ENCODE measurements at places on chromosomes 3 and 15.

- DNase-seq, result no peak
Measured at GRCh38 chr15:91499774-91500383, 353.6 kb upstream of the SLCO3A1 start.

GRCh38 chr3:153192327-153192726 lies 30.3 kb downstream of the RAP2B start:
- no peak for DNase-seq

DNA sequence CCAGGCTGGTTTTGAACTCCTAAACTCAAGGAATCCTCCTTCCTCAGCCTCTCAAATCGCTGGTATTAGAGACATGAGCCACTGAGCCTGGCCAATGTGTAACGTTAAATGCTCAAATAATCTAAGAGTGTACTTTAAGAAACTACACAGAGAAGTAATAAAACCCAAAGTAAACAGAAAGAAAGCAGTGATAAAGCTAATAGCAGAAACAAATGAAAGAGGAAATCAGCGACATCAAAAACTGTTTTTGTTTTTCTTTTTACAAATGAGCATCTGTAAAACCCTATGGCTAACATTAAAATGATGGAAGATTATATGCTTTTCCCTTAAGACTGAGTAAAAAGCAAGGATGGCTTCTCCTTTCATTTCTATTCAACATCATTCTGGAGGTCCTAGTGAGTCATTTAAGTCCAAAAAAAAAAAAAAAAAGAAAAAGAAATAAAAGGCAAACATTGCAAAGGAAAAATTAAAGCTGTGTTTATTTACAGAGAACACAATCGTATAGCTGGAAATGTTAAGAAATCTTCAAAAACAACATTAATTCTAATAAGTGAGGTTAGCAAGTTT lies 36.8 kb upstream of the FNDC3B start:
- DNase-seq, result no peak

DNA sequence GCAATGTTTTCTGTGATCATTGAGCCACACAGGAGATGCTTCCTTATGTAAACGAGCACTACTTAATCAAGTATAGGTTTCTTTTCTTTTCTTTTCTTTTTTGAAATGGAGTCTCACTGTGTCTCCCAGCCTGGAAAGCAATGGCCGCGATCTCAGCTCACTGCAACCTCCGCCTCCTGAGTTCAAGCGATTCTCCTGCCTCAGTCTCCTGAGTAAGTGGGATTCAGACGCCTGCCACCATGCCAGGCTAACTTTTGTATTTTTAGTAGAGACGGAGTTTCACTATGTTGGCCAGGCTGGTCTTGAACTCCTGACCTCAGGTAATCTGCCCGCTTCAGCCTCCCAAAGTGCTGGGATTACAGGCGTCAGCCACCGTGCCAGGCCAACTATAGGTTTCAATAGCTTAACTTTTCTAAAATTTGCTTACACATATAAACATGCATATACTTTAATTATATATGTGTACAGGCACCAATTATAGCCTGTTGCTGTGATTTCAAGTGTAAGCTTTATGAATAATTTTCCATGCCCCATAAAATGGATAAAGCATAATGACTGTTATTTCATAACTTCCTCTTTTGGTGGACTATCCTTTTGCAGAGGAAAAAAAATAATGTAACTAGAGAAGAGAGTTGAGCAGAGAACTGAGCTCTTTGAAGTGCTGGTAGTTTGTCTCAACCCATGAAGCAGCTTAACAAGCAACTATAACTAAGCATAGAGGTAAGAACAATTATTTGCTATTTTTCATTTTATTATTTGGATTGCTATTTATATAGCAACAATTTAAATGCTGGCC lies 24.8 kb upstream of the MBNL1 start:
- no peak for DNase-seq

DNA sequence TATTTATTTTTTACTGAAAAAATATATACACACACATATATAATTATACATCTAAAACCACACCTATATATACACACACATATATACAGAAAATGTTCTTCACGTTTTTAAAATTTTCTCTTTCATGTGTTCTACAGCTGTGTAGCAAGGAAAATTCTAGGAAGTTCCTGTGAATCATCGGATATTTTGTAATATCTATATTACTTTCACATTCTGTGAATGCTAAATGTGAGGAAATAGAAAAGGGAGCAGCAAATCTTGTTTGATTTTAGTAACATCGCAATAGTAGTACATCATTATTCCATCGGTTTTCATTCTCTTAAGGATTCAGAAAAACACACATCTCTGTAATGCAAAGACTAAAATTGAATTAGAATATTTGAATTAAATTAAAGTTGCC lies 836.8 kb upstream of the NECTIN3 start:
- DNase-seq, result no peak

DNA sequence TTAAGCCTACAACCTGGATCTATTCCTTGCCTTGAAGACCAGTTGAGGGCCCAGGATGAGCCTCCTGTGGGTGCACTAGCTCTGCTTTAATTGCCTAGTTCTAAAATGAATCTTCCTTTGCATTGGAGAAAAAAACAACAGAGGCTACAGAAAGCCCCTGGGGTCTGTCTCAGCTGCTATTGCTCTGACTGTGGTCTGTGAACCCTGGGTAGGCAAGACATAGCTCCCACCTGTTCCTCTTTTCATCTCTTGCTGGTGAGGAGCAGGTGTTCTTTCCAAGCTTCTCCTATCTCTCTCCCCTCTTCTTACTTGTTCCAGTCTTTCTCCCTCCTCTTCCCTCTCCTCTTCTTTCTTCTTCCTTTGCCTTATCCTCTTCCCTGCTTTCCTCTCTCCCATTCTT lies 28.8 kb downstream of the RBP2 start:
- no peak for DNase-seq

Measured in activated CD8-positive, alpha-beta memory T cell treated with anti-CD3 and anti-CD28 coated beads, Interleukin-2, amount 50 U/mL, for 4 hours (primary cell).